ENCODE measurements at places on chromosomes 2 and 18. TPM values are rescaled to one million over a fixed set of nuclear protein-coding genes. Genes with fewer than 3 reads are reported as not detected.

The TMEM37 gene
- total RNA-seq = not detected

The RASGRP3 gene
- 5.2 TPM for total RNA-seq

The SH2D6 gene
- total RNA-seq = 0.52 TPM

The MAP2 gene
- 0.05 TPM for total RNA-seq
